ENCODE measurements at places on chromosomes 1 and 21.

DNA sequence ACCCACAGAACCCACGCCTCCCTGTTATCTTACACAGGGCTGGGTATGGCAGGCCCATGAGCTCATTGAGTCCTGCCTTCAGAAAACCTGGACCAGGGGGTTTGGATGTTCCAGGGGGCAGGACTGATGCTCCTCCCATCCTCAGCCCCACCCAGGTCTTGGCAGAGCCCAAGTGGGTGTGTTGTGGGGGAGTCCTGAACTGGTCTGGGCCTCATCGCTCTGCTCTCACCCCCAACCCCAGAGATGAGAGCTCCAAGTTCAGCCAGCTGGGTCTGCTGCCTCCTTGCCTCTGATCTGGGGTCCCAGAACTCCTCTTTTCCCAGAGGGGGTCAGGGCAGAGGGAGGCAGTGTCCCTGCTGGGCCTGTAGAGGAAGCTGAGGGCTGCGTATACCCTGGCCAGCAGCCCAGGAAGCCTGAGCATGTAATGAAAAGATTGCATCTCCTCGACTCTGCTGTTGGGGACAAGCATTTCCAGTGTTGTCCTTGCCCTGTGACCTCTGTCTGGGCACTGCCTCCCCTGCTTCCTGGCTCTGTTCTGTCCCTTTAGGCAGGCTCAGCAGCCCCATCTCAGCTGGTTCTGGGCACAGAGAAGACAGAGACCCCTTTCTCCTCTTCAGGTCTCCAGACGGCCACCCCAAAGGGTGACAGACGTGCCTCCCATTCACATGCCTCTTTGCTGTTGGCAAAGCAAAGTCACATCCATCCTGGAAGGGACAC is 54.7 kb upstream of the EPS8L3 start:
- DNase-seq, result no peak

DNA sequence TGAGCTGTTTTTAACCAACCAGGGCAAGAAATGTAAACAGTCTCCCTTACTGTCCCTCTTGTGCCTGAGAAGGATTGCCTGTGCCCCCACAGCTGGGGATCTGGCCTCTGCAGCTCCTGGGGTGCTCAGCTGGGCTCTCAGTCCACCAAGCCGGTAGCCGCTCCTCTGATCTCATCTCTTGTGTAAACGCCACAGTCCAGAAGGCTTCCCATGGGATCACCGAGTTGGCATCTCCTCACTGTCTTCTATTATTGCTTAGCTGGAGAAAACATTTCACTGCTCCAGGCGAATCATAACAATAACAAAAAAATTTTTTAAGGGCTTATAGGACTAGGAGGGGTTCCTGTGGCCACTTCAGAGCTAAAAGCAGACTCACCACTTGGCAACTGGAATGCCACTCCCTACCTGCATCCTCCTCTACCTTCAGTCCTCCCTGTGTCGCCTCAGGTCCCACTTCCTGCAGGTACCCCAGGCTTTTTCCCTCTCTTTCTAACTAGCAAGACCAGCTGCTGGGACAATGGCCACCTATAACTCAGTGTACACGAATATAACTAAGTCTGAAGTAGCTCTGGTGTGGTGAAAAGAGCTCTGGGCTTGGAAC is 75.8 kb downstream of the ATP1A1 start:
- no peak for DNase-seq

GRCh38 chr1:115506924-115507589 is 134.7 kb upstream of the VANGL1 start:
- no peak for DNase-seq

DNA sequence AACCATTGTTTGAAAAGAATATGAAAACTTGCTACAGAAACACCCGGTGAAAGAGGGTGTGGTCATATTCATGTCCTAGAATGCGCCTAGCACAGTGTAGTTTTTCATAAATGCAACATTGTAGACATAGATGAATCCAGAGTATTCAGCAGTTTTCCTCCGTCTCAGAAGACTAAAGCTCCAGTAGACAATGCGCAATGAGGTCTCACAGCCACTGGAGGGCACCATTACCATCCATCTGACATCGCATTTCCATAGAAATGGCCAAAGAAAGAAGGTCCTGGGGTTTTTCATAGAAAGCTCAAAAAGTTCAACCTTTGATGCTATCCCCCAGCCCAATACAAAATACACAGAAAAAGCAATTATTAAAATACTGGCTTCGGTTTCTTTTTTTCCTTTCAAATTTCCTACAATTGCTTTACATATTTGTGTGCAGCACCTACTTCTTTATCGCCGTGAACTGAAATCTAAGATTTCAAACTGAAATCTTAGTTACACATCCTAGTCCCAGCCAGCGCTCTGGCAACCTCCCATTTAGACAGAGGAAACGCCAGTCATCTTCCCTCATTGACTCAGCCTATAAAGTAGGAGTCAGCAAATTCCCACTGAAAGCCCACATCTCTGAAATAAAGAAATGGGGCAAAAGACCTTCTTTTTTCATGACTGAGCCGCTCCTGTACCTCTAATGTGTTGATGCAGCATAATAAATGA is 3.9 kb upstream of the CD58 start:
- peak; percentile 35 for DNase-seq

DNA sequence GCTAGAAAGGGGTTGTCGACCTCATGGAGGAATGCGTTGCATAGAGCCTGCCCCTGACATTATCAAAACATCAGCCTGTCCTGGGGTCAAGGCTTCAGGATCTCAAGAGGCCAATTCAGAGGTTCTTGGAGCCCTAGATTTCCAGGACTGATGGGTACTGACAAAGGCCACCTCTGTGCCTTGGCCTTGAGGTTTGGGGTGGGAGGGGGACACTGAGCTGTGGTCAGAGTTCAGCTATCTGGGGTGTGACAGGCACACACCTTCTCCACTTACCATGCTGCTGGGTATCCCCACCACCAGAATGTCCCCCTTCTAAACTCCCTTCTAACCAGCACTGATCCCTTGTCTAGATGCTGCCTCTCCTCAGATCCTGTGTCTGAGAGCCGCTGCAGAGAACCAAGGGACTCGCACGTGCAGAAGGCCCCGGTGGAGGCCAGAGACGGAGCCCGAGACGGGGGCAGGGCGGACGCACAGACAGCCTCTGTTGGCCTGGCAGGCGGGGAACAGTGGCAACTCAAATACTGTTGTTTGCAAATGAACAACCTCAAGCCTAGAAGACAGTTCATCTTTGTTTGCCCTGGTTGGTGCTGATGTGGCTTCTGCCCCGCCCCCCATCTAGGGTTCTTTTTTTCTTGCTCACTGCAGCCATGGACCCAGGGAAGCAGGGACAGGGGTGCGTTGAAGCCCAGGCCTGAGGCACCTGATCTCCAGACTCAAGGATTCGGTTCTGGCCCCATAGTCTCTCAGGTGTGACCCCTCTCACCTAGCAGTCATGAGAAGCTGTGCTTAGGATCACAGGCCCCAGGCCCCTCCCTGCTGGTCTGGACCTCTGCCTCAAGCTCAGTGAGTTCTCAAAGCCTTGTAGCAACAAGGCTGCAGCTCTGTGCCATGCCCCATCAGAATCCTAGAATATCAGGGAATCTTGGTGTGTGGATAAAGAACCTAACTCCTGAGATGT is 28.1 kb upstream of the CSF1 start:
- no peak for DNase-seq

DNA sequence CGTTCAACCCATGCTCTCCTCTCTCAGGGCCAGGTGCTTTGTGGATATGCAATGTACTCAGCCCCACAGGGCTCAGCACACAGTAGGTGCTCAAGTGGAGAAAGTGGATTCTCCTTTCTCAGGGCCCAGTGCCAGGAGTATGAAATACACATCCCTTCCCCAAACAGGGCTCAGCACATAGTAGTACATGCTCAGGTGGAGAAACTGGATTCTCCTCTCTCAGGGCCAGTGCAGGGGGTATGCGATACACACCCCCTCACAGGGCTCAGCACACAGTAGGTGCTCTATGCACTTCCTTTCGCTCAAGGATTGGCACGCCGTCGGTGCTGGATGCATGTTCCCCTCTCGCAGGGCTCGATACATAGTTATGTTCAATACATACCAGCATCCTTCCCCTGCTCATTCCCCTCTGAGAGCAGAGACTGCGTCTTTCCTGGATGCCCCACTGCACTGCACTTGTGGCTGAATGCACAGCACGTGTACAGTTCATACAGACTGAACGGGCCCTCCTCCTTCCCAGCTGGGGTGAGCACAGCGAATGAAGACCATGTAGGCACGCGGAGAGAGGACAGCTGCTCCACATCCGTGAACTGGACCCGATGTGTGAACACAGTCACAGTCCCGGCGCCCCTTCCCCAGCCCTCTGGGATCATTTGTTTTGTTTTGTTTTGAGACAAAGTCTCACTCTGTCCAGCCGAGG is 16.6 kb upstream of the DISP3 start:
- no peak for DNase-seq

DNA sequence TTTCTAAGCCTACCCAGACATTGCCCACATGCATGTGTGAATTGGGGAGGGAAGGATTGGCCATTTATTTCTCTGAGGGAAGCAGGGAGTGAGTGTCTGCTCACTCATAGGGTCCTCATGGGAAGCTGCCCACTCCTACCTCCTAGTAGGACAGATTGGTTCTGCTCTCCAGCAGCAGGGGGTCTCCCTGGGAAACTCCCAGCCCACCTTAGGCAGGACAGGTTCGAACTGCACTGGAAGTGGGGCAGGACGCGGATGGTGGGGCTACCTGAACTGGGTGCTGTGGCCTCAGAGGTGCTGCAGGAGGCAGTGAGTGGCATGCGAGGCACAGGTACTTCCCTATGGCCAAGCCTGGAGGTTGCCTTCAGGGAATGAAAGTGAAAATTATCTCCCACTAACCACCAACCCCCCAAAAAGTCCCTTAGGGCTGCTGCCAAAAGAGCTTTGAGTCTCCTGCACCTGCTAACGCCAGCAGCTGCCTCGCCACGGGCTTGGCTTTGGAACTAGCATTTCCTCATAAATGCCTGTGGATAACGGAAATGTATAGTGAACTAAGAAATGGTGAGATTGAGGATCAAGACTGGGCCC is 157.0 kb upstream of the COA6 start:
- DNase-seq, result no peak

DNA sequence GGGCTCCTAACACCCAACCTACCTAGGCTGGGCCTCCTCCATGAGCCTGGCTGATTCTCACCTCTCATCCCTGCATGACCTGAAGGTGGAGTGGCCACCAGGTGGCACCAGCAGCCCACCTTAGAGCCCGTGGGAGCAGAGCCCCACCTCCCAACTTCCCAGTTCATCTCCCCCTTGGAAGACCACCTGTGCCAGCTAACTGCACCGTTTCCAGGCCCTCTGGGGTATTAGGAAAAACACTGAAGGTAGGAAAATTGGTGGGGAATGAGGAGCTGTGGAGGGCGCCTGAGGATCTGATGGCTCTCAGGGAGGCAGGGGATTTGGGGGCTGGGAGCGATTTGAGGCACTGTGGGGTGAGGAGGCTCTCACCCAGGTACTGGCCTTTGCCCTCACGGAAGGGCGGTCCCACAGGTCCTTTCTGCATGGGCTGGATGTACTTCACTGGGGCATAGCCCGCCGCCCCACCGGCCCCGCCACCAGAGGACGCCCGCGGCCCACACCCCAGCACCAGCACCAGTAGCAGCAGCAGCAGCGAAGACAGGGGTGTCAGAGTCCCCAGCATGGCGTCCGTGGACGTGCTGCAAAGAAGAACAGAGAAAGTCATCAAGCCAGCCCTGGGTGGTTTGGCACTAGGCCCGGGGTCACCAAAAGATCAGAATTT is 11.1 kb downstream of the ADPRS start:
- DNase-seq, result peak; percentile 62

- no peak for DNase-seq
Observed at GRCh38 chr21:14706712-14707510, 160.8 kb upstream of the SAMSN1 start.

DNA sequence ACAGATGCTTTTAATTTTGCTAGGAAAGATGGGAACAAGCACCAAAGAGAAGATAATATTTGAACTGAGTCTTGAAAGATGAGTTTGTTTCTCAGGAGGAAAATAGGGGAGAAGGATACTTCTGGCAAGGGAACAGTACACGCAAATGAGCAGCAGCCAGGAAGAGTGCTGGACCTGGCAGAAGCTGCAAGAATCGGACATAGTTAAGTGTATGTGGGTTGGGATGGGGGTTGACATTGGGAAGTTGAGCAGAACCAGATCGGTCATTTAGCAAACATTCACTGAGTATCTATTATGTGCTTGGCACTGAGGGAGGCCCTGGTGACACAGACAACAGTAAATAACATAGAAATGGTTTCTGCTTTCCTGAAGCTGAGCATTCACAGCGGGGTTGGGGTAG is 198.8 kb downstream of the PLPP3 start:
- no peak for DNase-seq

GRCh38 chr1:33713058-33713877 is 150.6 kb upstream of the HMGB4 start:
- no peak for DNase-seq

DNA sequence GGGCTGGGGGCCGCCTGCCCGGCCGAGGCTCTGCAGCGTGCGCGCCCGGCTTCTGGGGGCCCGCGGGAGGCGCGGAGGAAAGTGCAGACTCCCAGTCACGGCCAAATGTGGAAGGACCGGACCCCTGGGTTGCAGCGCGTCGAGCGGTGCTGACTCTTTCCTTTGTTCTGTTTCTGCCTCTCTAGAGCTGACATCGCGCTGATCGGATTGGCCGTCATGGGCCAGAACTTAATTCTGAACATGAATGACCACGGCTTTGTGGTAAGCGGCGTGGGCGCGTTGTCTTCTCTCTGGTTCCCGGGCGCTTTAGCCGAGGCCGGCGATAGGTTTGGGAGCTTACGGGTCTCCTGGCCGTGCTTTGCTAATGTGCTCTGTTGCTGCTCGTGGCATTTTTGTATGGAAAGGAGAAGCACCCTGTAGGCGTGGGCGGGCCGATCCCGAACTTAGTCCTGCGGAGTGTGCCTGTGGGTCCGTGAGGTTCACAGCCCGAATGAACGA is 629 bp downstream of the PGD start:
- no peak for DNase-seq

DNA sequence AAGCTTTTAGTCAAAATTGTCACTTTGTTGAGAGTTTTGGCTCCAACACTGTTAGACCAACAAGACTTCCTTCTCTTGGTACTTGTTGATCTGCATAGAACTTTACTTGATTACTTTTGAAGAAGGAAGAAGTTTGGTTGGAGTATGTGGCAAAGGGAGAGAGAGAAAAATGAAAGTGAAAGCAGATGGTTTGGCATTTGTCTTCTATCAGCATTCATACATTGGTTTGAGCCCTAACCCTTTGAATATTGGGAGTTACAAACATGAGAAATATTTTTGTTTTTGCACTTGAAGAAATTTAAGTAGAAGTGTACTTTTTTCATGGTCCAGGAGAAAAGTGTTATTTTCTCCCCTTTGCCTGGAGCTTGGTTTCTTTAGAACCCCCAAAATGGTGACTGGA is 169.8 kb downstream of the ADGRL4 start:
- no peak for DNase-seq

DNA sequence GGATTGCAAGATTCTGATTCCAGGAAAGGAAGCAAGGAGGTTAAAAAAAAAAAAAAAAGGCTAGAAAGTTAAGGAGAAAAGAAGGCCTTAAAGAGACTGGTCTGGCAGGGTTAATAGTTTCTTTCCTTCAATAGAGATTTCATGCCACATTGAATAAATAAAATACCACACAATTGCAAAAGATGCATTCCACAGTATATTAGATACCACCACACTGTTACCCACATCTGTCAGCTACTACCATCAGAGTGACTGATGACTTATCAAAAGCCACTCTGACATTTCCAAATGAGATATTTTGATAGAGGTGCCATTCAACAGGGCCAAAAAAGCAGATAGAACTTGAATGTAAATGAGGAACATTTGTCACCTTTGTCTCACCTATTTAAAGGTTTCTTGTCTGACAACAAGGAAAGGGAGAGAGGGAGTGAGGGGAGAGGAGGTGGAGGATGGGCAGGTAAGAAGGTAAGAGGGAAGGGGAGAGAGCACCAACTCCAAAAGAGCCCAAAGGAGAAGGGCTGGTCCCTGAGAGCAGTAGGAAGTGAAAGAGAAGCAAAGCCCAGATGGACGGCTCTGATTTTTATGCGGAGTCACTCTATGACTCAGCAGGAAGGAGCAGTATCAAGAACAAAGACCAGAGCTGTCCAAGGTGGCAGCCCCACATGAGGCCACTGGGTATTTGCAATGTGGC is 38.3 kb downstream of the LRRN2 start:
- no peak for DNase-seq

All from stimulated activated CD8-positive, alpha-beta memory T cell treated with anti-CD3 and anti-CD28 coated beads, Interleukin-4, amount 100 ng/mL, for 24 hours (primary cell).